Tongue (tissue), 3 donors: ENCODE measurements at places on chromosomes 11 and 22. TPM values are rescaled to one million over a fixed set of nuclear protein-coding genes. Genes with fewer than 3 reads are reported as not detected.

C22orf42 gene
- total RNA-seq, result not detected

CCDC89 gene
- total RNA-seq, result 3.7 TPM

HIPK3 gene
- 330 TPM for total RNA-seq

APOL5 gene
- total RNA-seq, result 0.82 TPM

OR52A1 gene
- not detected for total RNA-seq

EFEMP2 gene
- 39.7 TPM for total RNA-seq

SLC25A17 gene
- total RNA-seq, result 14.2 TPM

DNA sequence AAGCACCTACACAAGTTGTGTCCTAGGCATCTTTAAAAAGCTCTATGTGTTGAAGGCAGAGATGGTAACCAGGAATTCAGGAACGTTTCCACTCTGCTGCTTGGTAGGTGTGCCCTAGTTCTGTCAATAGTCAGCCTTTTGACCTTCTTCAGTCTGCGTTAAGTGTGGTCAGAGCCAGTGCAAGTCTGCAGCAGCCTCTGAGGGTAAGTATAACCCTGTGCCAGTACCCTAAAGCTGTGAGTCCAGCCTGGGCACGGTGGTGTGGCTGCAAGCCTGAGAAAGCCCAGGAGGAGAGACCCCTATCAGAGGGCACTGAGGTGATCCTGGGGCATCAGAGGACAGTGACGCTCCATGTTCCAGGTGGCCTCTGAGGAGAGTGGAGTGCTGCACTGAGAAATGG, 76.8 kb upstream of the ADORA2A start:
- no peak for DNase-seq

GRCh38 chr11:22778642-22779041, 51.0 kb downstream of the SVIP start:
- peak; percentile 14 for DNase-seq

DNA sequence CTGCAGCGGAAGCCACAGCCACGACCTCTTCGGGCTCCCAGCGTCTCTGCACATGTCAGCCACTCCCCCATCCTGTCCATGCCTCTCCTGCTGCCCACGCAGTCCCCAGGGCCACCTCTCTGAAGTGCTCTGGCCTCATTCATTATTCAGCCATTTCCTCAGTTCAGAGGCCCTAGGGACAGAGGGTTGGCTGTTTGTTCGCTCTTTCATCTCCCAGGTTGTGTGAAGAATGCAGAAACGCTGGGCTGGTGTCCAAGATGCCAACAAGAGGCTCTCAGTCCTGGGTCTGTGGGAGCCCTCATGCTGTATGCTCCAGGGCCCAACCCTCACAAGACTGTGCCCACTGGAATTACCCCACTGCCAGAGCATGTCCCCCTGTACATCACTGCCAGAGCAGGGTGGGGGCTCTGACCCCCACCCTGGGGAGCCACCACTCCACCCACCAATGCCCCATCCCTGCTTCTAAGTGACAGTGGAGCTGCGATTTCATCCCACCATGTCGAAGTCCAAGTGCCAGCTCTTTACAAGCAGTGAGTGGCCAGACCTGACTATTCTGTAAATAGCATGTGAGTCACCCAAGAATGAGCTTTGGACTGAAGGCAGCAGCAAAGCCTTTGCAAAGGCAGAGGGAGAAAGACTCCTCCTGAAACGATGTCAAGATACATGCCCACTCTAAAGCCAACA, 209.6 kb downstream of the BUD13 start:
- DNase-seq, result peak; percentile 46

GRCh38 chr22:23230348-23231068, 50.2 kb downstream of the BCR start:
- DNase-seq, result no peak

DNA sequence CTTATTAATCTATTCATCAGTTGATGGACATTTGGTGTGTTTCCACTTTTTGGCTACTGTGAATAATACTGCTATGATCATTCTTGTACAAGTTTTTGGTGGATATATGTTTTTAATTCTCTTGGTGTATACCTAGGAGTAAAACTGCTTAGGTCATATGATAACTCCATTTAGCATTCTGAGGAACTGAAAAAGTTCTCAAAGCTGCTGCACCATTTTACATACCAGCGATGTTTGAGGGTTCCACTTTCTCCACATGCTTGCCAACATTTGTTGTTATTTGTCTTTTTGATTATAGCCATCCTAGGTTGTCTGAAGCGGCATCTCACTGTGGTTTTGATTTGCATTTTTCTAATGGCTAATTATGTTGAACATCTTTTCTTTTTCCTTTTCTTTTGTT, 4.1 kb upstream of the ACER3 start:
- no peak for DNase-seq

DNA sequence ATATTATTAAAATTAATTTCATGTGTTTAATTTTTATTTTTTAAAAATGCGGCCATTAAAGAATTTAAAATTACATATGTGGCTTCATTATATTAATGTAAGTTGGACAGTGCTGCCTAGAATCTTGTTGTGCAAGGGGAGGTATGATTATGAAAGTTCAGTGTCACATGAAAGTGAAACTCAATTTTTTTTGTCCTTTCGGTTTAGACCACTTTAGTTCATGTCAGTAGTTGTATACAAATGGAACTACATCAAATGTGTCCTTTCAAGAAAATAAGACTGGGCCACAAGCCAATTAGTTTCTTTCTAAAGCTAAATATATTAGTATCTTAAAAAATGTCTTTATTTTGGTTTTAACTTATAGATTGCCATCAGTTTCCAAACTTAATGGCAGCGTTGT, 35.7 kb downstream of the TBCEL start:
- no peak for DNase-seq
